SJSA1 (cell line): ENCODE measurements at places on chromosomes 4 and X. TPM values are rescaled to one million over a fixed set of nuclear protein-coding genes. Genes with fewer than 3 reads are reported as not detected.

DNA sequence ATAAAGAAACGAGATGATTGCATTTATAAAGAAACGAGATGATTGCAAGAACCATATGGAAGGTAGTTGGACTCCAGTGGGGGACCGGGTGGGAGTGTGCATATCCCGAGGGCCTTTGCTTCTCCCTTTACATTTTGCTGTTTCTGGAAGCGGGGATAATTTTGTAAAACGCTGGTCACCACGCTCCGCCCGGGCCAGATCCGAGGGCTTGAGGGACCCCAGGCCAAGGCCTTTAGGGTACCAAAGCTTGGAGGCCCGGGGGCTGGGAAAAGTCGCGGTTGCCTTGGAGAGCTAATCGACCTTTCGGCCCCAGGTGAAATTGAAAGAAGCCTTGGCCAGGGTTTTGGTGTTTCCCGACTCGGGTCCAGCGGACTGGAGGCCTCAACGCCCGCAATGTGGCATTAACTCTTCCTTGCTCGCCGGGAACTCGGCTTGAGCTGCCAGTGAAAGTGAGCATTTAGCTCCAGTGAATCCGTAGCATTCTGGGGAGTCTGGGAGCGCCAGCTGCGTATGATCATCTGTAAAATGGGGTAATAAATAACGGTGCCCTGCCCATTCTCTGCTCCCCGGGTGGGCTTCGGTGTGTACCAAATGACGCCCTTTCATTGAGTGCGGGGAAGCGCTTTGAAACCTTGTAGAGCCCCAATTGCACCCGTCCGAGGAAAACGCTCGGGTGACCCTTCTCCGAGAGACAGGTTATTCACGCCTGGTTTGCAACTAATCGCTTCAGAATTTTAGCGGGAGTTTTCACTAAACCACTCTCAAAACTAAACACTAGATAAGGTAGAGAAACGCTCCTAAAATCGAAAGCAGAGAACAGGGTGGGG, 4.5 kb downstream of the NKX3-2 start:
- peaks cover 7% of the 10 kb centered on the region; the same call in 1 of the 2 replicates for H3K4me1 ChIP-seq
- H3K27ac ChIP-seq: no peak overlapping the region

- no peak for DNase-seq
- H3K4me3 ChIP-seq: no peak overlapping the region
- H3K27ac ChIP-seq: no peak overlapping the region
- no peaks in the 10 kb centered on the region for H3K36me3 ChIP-seq
These were observed 296.1 kb downstream of the TLL1 start for GRCh38 chr4:166169111-166169510.

GRCh38 chr4:155735496-155735895, 23.3 kb upstream of the GUCY1B1 start:
- no peaks in the 10 kb centered on the region for H3K27me3 ChIP-seq
- no peak for DNase-seq
- no peak overlapping the region for H3K4me3 ChIP-seq
- no peak overlapping the region for H3K27ac ChIP-seq

DNA sequence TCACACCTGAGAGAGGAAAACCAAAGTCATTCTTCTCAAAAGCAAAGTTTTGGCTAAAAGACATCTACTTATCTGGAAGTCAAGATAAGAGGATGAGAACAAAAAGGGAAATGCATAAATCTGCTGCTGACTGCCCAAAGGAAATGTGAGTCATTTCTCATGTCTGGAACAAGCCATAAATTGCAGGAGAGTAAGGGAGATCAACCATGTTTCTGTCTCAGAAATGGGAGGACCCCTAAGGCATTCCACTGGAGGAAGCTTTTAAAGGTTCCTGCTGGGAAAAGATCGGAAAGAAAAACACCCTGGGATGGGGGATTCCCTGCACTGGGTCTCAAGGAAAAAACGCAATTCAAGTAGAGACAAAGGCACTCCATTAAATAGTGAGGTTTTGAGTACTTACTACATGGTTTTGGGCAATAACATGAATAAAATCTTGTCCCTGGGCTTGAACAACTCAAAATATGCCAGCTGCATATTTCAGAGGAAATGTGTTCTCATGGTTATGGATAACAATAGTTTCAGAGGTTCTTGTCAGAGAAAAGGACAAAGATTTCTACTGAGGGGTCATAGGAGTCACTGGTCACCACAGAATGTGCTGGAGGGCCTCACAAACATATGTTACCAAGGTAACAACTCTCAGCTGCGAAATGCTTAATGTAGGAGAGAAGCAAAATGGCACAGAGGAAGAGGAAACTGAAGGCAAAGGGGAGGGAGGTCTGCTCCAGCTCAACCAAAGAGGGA, 19.3 kb downstream of the GPR143 start:
- no peak overlapping the region for H3K4me3 ChIP-seq
- H3K27ac ChIP-seq: no peak overlapping the region
- no peaks in the 10 kb centered on the region for H3K4me1 ChIP-seq
- H3K27me3 ChIP-seq: no peaks in the 10 kb centered on the region
- H3K36me3 ChIP-seq: no peaks in the 10 kb centered on the region

- no peaks in the 10 kb centered on the region for H3K4me1 ChIP-seq
- H3K4me3 ChIP-seq: no peak overlapping the region
- DNase-seq: no peak
- no peaks in the 10 kb centered on the region for H3K27me3 ChIP-seq
- H3K36me3 ChIP-seq: no peaks in the 10 kb centered on the region
- no peak overlapping the region for H3K27ac ChIP-seq
These were observed 407.6 kb upstream of the NDST3 start for GRCh38 chr4:117626664-117627063.

DNA sequence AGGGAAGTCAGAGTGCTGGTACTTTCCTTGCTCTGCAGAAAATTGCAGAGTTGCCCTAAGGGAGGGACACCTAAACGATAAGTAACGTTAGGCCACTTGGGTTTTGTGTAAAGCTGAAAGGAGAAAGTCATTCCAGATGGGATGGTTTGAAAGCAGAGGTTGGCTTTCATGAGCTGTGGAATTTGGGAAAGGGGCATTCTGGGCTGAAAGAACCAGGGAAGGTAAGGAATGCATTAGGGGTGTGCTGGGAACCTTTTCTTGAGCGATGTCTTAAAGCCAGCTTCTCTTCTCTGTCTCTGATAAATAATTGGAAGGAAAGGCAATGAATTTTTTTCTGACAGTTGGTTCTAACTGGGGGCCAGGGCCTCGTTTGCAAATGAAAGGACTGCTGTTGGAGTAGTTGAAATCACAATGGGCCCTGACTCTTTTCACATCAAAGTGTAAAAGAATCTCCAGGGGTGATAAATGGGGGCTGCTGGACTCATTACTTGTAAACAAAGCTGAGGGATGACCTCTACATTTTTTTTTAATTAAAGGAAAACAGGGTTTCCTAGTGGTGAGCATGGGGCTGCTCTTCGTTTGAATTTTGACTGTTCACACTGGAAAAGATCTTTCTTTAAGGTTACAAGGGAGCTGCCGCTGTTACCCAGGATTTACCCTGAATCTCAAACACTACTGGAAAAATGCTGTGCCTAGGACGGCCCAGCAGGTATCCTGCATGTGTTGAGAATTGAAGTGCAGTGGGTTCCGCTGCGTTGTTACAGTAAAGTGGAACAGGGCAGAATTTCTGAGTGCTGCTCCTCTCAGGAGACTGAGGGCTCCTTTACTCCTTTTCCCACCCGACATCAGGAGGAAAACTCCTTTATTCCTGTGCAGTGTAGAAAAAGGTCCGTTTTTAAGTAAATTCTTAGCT, 25.0 kb downstream of the AFF1 start:
- peaks cover 17% of the 10 kb centered on the region for H3K36me3 ChIP-seq
- H3K27me3 ChIP-seq: no peaks in the 10 kb centered on the region
- peaks cover 26% of the 10 kb centered on the region for H3K4me1 ChIP-seq
- H3K4me3 ChIP-seq: no peak overlapping the region

- H3K4me3 ChIP-seq: no peak overlapping the region
- no peak overlapping the region for H3K27ac ChIP-seq
- H3K4me1 ChIP-seq: no peaks in the 10 kb centered on the region
- 0 out of 2 replicates have a peak, but pooled peaks cover 3% of the 10 kb centered on the region for H3K27me3 ChIP-seq
- no peaks in the 10 kb centered on the region for H3K36me3 ChIP-seq
- DNase-seq: no peak
These were observed 174.6 kb downstream of the PCDH10 start for GRCh38 chr4:133323670-133324069.

DNA sequence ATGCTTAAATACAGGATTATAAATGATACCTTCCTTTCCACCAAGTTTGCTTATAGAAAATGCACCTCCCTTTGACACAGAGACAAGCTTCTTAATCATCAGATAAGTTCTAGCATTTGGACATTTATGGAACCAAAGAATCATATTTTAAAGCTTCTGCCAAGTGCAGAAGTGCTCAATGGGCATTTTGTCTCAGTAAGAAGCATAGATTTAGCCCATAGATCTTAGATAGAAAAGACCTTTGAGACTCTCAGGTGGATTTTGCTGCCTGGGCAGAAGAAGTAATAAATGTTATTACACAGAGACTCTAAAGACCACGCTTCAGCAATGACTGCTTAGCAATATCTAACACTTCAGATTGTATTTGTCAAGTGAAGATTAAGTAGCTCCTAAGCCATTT, 174.6 kb downstream of the VEGFC start:
- no peak overlapping the region for H3K4me3 ChIP-seq
- no peak for DNase-seq
- H3K36me3 ChIP-seq: no peaks in the 10 kb centered on the region
- no peak overlapping the region for H3K27ac ChIP-seq
- no peaks in the 10 kb centered on the region for H3K27me3 ChIP-seq

DNA sequence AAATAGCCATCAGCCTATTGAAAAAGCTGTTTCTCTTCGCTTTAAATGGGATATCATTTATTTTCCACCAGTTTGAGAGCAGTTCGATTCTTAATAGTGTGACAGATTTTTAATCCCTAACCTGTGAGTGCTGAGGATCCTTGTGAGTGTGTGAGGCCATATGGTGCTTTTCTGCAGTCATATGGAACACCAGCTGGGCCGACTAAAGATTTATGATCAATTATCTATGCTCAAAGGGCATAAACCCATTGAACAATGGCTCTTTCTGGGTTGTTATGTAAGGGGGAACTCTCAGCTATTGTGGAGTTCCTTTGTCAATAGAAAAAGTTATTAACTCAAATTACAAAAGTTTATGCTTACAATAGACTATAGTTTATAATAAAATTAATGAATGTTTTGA, 1003.6 kb downstream of the FAT4 start:
- H3K36me3 ChIP-seq: no peaks in the 10 kb centered on the region
- no peaks in the 10 kb centered on the region for H3K27me3 ChIP-seq
- no peak for DNase-seq
- no peak overlapping the region for H3K4me3 ChIP-seq

PPP2R2C gene
- total RNA-seq: not detected in 2 replicates

GPR50 gene
- total RNA-seq: not detected in 2 replicates
